ENCODE measurements at places on chromosomes 4 and X.
A peak's percentile ranks its signal among the peaks of the same experiment; 100 is the strongest.

GRCh38 chr4:12492730-12493393 lies 991.3 kb downstream of the RAB28 start:
- no peak for DNase-seq

GRCh38 chrX:46649421-46650260 lies 76.1 kb downstream of the CHST7 start:
- DNase-seq, result peak; percentile 52

DNA sequence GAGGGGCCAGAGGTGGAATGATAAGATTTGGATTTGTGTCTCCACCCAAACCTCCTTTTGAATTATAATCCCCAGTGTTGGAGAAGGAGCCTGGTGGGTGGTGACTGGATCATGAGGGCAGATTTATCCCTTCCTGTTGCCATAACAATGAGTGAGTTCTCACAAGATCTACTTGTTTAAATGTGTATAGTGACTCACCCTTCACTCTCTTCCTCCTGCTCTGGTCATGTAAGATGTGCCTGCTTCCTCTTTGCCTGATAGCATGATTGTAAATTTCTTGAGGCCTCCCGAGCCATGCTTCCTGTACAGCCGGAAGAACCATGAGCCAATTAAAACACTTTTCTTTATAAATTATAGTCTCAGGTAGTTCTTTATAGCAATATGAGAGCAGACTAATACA lies 348.6 kb downstream of the AR start:
- DNase-seq, result no peak

GRCh38 chr4:151417164-151417571 lies 8.2 kb downstream of the FHIP1A start:
- no peak for DNase-seq

DNA sequence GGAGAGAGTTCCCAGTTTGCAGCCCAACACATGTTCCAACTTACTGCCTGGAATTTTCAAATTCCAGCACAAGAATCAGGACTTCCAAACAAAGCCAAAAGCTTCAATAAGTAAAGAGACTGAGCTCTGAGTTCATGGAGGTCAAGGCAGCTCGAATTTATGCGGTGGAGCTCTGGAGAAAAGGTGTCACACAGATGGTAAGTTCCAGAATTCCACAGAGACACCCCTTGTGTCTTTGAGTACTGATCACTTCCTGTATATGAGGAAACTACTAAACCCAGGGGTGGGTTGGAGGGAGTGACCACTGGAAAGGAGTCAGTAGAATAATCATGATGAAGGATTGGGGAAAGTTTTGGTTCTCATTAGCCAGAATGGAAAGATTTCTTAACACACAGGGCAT lies 118.5 kb upstream of the GUCY1A1 start:
- no peak for DNase-seq

DNA sequence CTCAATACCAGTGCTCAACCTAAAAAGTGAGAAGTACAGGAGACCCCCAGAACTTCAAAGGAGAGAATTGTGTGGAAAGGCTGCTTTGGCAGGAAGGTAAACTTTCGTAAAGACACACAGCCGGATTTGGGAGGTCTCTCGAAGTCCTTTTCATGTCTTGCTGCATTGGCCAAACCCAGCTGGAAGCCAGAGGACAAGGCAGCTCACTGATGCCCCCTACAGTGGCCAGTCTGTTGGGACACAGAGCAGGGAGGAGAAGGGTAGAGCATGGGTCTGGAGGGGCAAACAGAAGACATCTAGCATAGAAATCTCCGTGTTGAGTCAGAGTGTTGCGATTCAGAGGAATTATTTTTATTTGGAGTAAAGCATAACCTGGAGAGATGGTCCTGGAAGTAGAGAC lies 198.9 kb downstream of the ANK2 start:
- DNase-seq, result no peak

- no peak for DNase-seq
Observed at GRCh38 chrX:34371754-34372153, 239.6 kb upstream of the FAM47A start.

DNA sequence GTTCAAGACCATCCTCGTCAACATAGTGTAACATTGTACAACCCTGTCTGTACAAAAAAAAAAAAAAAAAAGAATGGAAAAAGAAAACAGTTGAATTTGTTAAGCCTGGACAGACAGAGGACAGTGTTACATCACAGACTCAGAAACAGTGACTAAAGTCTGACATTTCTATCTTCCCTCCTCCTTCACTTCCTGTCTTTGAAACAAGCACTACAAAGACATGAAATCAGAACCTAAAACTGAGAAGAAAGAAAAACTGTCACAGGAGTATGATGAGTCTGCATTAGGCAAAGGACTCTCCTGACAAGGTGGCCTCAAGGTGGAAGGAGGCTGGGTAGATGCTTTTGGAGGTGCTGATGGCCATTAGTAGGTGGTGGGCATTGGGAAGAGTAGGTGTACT lies 126.7 kb downstream of the RBM47 start:
- no peak for DNase-seq

DNA sequence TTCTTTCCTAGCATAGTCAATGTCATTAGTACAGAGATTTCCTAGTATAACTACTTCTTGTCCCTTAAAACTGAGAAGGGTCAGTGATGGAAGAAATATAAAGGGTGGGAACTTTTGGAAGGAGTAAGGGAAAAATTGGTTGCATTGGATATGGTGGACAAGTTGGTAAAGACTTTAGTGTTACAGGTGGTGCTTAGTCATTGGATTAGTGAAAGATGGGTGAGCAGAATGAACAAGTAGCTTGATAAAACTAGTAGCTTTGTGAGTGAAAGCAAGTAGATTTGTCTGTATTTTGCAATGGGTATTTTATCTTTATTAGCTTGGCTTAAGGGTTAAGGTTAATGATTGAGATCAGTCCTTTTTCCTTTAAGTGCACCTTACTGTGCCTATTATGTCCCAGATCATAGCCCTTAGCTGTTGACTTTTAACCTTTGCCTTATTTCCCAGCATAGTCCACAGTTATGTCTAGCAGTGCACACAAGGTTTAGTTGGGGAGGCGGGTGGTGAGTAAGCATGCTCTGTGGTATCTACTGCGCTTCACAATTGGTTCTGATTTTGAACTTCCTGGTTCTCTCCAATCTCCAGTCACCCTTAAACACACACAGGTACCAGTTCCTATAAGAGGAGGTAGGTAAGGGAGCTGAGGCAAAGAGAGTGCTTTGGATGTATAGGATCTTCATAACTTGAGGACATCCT lies 9.5 kb downstream of the WDR44 start:
- no peak for DNase-seq

- no peak for DNase-seq
Observed at GRCh38 chr4:184453365-184454160, 20.8 kb downstream of the IRF2 start.

GRCh38 chr4:163866728-163867315 lies 372.3 kb downstream of the TMA16 start:
- DNase-seq, result no peak

GRCh38 chrX:153568451-153569011 lies 30.4 kb downstream of the CCNQ start:
- DNase-seq, result no peak

DNA sequence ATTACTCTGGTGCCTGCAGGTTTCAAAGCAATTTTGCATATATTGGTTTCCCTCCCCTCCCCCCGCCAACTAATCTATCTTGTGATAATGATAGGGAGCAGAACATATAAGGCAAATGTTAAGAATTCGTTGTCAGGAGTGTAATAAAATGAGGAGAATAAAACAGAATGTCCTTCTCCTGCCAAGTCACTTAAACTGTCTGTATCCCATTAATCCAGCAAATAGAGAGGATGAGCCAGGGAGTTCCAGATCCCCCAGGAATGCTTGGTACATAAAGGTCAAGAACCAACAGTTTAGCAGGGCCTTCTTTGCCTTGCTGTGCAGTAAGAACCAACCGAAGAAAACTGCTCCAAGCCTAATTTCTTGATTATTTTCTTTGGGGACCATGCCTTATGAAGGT lies 141.4 kb downstream of the AMELX start:
- DNase-seq, result no peak

GRCh38 chr4:123421227-123421936 lies 24.8 kb downstream of the SPRY1 start:
- DNase-seq, result no peak

- DNase-seq, result no peak
Observed at GRCh38 chrX:103250977-103251376, 4.0 kb downstream of the TCEAL8 start.

DNA sequence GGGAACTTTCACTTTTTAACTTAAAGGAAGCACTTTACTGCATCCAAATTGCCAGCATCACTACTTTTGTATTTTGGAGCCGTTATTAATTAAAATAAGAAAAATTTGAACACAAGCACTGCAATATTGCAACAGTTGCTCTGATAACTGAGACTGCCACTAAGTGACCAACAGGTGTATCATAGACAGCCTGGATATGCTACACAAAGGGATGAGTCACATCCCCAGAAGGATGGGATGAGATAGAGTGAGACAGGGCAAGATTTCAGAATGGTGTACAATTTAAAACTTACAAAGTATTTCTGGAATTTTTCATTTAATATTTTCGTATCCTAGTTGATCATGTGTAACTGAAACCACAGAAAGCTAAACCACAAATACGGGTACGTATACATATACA lies 204.1 kb downstream of the MAPK10 start:
- no peak for DNase-seq

GRCh38 chrX:65705439-65705838 lies 38.0 kb downstream of the MSN start:
- DNase-seq, result no peak

DNA sequence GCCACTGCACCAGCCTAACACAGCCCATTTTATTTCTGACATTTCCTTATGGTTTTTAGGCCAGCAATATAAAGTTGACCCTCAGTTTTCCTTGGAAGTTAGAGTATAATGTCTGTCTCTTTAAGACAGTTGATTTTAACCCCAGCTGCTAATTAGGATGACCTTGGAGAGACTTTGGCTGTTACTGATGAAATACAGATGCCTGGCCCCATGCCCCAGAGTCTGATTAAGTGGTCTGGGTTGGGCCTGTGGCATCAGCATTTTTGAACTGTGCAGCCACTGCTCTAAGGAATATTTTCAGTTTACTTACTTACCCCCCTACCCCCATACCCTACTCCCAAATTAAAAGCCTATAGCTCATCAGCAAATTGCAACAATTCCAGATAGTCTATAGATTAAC lies 85.8 kb downstream of the DCLK2 start:
- DNase-seq, result peak; percentile 72

DNA sequence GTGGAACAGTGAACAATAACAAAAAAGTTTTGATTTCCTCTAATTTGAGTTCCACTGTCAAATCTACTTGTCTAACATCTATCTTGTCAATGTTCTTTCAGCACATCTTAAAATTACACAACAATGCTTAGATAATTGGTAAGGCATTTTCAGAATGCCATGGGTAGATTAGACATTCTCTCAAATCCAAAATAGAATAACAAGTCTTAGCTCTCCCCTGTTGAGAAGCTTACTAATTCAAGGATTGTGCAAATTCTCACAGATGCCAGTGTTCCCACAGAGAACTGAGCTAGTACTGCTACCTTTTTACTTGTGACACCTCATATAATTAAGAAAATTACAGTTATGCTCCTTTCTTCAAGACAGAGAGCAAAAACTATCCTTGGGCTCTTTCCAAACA lies 2442.0 kb downstream of the PCDH7 start:
- DNase-seq, result no peak

DNA sequence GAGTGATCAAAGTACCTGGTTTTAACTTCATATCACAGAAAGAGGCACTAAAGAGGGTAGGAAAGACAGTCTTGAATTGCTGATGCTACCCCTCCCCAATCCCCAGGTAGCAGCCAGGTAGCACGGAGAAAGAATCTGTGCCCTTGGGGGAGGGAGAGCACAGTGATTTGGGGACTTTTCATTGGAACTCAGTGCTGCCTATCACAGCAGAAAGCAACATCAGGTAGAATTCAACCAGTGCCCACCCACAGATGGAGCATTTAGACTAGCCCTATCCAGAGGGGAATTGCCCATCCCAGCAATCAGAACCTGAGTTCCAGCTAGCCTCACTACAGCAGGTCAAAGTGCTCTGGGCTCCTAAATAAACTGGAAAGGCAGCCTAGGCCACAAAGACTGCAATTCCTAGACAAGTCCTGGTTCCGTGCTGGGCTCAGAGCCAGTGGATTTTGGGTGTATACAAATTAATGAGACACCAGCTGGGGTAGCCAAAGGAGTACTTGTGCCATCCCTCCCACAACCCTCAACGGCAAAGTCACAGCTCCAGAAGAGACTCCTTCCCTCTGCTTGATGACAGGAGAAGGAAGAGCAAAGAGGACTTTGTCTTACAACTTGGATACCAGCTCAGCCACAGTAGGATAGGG lies 228.1 kb downstream of the THOC2 start:
- no peak for DNase-seq

GRCh38 chr4:54513204-54513603 lies 144.6 kb upstream of the KIT start:
- no peak for DNase-seq

DNA sequence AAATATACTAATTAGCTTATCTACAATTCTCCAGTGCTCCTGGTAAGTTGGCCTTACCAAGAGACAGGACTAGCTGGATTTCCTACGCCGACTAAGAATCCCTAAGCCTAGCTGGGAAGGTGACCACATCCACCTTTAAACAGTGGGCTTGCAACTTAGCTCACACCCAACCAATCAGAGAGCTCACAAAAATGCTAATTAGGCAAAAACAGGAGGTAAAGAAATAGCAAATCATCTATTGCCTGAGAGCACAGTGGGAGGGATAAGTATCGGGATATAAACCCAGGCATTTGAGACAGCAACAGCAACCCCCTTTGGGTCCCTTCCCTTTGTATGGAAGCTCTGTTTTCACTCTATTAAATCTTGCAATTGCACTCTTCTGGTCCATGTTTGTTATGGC lies 1025.0 kb downstream of the RAB28 start:
- no peak for DNase-seq

- no peak for DNase-seq
Observed at GRCh38 chr4:108337923-108338322, 169.2 kb upstream of the LEF1 start.

- DNase-seq, result no peak
Observed at GRCh38 chrX:86121916-86122315, 26.3 kb upstream of the DACH2 start.

DNA sequence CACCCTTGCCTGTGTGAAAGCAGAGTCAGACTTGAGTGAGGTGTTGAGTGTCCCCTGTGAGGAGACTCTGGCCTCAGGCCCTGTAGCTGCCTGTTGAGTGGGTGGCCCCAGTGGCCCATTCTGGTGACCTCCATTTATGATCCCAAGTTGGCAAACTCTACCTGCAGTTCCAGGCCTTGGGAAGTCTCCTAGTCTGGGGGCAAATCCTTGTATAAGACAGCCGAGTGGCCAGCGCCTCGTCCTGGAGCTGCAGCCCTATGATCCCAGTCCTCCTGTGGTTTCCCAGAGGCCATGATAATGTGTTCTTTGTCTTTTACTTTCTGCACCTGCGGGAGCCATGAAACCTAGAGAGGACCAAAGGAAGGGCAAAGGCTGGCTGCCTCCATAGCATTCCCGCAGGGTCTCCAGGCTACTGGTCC lies 58.7 kb downstream of the NBDY start:
- no peak for DNase-seq

- DNase-seq, result no peak
Observed at GRCh38 chr4:1503583-1504471, 97.6 kb upstream of the NKX1-1 start.

Measured in Right ventricle myocardium superior (tissue), 1 donor.